ENCODE measurements at places on chromosomes 6 and 20.

DNA sequence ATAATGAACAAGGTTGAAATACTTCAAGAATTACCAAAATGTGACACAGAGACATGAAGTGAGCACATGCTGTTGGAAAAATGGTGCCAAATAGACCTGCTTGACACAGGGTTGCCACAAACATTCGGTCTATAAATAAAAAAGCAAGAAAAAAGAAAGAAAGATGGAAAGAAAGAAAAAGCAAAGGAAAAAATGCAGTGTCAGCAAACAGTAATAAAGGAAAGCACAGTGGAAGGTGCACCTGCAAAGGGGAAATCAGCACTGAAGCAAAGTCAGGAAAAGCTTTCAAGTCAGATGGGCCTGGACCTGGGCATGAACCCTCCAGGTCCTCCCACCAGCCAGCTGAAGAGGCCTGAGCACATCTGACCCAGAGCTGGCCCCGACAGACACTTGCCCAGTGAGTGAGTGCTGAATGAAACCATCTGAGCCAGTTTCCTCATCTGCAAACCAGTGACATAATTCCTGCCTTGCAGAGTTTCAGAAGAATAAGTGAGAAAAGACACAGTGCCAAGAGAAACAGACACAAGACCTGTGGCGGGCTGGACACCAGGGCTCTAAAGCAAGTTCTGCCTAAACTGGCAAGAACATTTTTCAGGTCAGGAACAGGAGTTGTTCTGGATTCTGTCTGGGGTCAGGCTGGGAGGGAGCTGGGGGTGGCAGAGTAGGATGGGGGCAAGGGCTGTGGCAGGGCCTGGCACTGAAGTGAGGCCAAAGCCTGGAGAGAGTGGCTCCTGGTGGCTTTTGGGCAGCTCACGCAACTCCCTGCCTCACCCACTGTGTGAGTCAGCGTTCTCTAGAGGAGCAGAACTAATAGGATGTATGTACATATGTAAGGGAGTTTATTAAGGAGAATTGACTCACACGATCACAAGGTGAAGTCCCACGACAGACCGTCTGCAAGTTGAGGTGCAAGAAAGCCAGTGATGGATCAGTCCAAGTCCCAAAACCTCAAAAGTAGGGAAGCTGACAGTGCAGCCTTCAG, 23.9 kb upstream of the MICB start:
- DNase-seq: no peak

- no peak for DNase-seq
Measured at GRCh38 chr20:53813636-53814035, 220.0 kb upstream of the ZNF217 start.

GRCh38 chr6:149852881-149853280, 11.3 kb downstream of the LRP11 start:
- DNase-seq: no peak

DNA sequence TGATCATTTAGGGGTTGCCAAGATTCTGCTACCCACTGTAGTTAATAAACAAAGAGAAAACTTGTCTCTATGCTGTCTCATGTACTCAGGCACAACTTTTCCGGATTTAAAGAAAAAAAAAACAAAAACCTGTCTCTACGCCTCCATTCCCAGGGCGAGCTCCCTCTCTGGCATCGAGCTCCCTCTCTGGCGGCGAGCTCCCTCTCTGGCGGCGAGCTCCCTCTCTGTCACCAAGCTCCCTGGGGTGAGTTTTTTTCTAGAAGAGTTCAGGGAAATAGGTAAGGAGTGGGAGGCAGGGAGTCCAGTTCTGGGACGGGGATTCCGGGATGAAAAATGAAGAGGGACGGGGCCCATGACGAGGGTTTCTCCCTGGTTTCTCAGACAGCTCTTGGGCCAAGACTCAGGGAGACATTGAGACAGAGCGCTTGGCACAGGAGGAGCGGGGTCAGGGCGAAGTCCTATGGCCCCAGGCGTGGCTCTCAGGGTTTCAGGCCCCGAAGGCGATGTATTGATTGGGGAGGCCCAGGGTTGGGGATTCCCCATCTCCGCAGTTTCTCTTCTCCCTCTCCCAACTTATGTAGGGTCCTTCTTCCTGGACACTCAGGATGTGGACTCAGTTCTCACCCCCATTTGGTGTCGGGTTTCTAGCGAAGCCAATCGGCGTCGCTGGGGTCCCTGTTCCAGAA, 16.5 kb upstream of the HLA-A start:
- DNase-seq: no peak

DNA sequence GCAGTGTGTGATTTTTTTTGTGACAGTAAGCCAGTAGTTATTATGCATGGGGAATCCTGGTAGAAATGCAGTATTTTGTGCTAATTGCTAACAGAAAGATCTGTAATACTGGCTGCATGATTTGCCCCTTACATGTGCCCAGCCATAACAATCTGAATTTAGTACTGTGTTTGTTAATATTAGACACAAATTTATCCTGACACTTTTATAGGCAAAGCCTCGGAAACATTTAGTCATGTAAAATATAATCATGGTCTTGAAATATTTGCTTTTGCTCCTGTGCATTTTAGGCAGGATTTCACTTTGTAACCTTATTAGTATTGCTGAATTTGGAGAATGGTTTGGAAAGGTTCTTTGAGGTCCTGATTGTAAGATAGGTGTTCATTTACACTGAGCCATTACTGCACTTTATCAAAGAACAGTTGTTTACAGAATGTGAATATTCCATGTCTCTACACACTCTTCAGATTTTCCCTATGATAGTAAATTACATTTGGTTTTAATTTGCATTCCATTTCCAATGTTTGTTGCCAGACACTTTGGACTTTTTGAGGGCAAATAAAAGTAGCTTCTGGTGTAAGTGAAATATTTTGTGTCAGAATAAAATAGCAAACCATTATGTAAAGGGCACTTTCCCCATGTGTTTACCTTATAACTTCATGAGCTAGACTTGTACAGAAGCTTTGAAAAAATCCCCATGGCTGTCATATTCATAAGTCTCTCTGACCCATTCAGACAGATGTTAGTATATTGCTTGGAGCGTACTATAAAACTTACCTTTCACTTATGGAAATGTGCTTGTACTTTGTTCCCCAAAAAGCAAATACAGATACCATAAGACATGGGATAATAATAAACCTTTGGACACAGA, 349.9 kb downstream of the ARHGAP18 start:
- DNase-seq: no peak

- DNase-seq: no peak
Measured at GRCh38 chr20:46268131-46268614, 40.1 kb downstream of the CDH22 start.

DNA sequence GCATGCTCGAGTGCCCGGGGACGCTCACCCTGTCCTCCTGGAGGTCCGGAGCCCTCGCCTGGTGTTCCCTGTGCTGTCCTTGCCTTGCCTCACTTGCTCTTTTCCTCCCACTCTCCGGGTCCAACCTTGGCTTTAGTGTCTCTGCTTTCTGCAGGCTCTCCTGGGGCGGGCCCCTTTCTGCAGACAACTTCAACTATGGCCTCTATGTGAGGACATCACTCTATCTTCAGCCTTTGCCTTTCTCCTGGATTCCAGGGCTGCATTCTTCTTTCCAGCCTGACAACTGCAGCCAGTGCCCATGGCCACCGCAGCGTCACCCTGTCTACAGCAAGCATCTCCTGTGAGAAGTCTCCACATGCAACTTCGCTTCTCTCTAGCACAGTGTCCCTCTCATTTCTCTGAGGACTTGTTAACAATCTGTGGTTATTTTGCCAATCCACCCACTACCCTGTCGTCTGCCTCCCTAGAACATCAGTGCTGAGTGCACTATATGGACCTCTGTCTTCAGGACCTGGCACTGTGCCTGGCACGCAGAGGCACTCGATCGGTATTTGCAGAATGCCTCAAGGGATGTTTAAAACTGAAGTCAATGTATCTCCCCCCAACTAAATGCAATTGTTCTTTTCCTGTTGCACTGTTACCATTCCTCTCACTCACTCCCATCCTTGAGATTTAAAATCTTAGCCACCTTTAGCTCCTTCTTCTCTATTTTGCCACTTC, 35.9 kb downstream of the FOXC1 start:
- DNase-seq: no peak

DNA sequence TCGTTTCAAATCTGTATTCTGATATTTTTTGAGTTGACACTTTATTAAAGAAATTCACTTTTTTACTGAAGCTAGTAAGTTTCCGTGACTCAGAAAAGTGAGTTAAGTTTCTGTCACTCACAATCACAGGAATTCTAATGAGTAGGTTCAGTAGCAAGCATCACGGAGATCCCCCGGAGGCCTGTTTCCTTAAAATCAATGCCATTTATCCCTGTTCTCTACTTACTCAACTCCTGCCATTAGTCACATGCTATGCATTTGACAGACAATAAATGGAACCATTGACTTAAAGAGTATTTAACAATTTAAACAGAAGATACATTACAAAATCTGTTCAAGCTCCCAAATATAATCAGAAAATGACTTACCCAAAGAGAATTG, 9.1 kb downstream of the SLC18B1 start:
- no peak for DNase-seq

- DNase-seq: no peak
Measured at GRCh38 chr6:169428532-169428931, 174.9 kb upstream of the THBS2 start.

DNA sequence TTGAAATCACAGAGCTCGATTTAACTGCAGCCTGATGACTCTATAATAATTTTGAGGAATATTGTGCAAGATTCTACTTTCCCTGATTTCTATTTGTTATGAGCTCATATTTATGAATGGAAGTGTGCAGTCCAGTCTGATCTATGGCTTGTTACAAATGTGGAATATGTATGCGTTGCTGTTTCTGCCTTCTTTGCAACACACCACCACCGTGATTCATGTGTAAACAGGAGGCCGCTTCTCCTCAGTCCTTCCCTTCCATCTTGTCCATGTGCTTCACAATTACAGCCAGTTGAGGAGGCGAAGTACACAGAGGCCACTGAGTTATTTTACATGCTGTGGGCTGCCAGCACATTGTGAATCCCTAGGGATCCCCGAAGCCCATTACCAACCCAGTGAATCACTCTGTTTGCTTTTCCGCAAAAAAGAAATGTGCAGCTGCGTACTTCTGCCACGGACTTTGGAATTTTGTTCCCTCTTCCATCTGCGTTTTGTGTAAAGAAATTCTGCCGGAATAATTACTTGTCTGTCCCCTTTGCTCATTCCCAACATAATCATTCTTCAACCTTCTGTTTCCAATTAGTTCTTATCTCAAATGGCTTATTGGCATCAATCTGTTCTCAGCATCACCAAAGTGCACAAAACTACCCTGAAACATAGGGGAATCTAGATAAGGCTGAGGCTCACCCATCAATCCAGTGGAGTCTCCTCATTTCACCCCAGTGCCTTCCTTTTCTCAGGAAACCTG, 551.6 kb upstream of the CITED2 start:
- no peak for DNase-seq

DNA sequence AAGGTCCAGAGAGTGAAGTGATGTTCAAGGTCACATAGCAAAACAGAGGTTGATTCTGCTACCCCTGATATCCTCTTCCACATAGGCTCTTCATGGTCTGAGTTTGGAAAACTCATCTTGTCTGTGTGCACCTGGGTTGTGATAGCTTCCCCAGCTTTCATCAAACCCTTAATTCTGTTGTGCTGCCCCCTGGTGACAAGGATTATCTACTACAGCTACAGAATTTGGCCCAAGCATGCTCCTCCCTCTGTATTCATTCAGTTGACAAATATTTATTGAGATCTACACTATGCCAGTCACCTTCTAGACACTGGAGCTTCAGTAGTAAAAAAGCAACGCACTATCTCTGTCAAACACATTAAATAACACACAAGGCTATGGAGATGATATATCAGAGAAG, 50.4 kb downstream of the SMPDL3A start:
- peak; percentile 7 for DNase-seq

DNA sequence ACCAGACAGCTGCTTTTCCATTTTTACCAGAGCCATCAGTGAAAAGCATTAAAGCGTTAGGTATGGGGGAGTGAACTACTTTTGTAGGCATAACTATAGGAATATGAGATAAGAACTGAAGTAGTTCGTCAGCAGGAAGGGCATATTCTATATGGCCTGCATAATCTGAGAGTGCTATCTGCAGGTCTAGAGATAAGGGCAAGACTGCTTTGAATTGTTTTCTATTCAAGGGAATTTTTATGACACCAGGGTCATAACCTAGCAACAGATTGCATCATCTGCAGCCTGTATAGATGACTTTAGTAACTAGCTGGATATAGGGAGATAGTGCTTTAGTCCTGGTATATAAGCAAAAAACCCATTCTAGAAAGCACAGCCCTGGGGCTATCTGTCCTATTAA, 437.3 kb upstream of the HTR1E start:
- no peak for DNase-seq

DNA sequence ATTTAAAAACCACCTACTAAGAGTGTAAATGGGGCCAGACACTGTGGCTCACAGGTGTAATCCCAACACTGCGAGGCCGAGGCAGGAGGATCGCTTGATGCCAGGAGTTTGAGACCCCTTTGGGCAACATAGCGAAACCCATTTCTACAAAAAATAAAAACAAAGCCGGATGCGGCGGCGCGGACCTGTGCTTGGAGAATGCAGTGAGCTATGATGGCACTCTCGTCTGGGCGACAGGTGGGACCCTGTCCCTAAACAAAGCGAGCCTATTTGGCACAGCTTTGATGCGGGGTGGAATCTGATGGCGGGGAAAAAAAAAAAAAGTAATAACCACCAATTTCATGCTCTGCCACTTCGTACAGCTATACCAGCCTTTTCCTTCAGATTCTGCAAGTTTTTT, 1.1 kb downstream of the TCP1 start:
- no peak for DNase-seq

- DNase-seq: no peak
Measured at GRCh38 chr6:33314943-33315792, 1.3 kb upstream of the TAPBP start.

DNA sequence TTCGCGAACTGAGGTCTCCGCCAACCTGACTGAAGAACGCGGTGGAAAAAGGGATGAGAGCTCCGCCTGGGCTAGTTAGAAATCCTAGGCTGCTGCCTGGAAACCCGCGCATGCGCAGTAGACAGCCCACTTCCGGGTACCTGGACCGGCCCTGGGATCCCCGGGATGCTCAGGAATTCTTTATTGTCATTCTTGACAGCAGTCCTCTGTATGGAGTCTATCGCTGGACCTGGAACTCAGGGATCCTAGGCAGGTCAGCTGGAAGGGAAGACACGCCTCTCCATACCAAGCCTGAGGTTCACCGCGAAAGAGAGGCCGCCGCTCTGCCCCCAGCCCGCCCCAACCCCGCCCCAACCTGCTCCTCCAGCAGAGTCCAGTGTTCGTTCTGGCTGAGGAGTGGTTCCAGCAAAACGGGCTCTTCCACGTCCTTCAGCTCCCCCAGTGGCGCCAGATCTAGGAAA, 1379.2 kb upstream of the DEFB115 start:
- DNase-seq: no peak

GRCh38 chr6:30565772-30566171, 5.5 kb upstream of the ABCF1 start:
- no peak for DNase-seq

DNA sequence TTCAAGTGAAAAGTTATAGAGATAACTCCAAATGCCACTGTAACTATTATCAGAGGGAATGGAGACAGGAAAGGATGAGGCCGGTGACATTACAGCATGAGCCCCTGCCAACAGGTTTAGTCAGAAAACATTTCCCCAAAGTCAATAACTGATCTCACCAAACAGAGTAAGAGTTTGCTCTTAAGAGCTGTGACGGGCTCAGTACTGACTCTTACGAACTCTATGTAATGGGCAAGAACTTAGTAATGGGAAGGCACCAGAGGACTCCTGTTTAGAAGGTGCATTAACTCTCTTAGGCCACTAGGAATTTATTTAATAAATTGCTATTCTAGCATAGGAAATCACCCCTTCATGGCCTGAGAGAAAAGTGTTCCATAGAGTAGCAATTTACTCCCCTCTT, 76.8 kb downstream of the SAMD5 start:
- no peak for DNase-seq

GRCh38 chr6:34858681-34859080, 29.2 kb downstream of the TAF11 start:
- no peak for DNase-seq

Data from T-helper 1 cell (primary cell).